ENCODE measurements at places on chromosomes 4 and X.

DNA sequence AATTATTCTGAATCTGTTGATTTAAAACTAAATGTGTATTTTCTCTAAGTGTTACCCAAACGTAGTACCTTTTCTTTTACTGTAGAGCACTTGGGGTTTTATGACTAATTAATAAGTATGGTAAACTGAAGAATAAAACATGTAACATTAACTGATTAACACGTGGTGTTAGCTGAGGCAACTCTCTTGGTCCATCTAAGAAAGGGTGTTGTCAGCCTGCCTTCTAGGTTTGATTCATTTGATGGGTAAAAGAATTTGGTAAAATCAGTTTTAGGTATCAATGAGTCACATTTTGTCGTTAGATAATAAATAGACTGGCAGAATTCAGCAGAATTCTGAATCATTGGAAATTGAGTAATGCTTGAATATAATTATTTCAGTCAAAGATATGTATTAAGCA is 99.7 kb downstream of the AFF1 start:
- peak; percentile 14 for DNase-seq

GRCh38 chr4:73104695-73105094 is 35.2 kb upstream of the COX18 start:
- DNase-seq, result no peak

DNA sequence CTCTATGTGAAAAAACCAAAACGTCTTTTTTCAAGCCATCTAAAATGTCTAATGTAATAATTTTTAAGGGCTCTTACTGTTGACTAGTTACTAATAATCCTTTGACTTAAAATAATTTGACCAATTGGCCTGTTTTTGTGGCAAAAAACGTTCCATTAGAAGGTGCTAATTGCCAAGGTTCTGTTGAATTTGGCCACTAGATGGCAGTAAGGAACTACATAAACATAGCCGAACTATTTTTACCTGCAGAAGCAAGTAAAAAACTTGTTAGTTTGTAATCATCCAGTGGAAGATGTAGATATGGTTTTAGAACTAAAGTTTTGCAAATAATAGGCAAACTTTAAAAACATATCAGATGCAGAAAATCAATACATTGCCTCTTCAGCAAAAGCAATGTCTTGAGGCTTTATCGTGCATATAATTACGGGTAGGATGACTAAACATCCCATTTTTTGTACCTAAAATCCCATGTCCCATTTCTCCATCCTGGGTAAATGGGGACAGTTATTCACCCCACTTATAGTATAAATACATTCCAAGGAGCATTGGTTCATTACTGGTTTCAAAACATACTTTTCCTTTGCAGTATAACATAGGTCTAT is 57.6 kb downstream of the PROM1 start:
- DNase-seq, result peak; percentile 64

DNA sequence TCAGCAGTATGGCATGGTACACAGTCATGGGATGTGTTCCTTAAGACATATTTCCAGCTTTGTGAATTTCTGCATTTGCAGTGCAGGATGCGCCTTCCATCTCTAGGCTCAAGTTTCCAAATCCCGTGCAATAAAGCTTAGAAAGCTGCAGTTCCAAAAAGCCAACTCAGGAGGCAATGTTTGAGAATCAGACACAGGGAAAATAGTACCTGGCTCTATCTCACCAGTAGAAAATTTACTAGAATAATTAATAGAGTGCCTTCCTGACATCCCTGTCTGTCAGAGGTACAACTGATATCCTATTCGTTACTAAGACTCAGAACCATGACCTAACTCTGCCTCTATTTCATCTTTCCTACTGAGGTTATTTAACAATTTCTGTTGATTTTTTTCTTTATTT is 1333.0 kb downstream of the PCDH19 start:
- no peak for DNase-seq

GRCh38 chr4:70651864-70652506 is 14.3 kb downstream of the JCHAIN start:
- peak; percentile 34 for DNase-seq

DNA sequence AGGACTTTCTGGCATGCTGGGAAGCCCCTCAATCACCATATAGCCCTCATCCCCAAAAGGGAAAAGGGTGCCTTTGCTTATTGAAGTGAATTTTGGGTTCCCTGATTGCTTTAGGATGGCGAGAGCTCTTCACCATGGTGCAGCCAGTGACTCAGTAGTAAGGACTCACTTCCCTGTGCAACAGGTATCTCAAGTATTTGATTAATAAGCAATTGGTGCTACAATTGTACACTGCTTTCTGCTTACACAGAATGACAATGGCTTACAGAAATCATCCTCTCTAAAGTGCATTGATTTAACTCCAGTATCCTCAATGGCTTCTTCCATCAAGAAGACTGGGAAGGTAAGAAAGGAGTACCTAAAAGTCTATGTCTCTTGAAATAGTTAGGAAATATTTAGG is 143.7 kb upstream of the SMIM10 start:
- no peak for DNase-seq

DNA sequence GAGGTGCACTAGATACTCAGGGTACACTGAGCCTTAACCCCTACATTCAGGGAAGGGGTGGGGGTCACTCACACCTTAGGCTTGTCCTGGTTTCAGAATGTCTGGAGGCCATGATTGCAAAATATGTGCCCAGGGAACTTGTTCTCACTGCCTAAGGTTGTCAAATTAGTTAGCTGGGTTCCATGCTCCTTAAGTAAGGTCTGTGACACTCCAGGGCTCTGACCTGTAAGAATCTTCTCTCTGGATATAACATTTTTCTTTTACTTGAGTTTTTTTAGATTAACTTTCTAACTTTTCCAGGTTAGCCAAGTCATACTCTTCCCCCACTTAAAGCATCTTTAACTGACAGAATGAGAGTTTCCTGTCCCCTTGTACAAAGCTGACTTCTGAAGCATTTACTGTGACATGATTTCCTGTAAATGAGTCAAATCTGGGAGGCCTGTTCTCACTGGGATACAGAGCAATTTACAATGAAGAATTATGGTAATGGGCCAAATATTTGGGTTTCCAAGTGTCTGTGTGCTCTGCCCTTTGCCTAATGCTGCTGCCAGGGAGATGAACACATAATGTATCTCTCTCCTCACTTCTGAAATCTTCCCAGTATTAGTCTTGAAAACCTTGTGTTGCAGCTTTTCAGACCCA is 101.7 kb downstream of the GATB start:
- DNase-seq, result peak; percentile 64

DNA sequence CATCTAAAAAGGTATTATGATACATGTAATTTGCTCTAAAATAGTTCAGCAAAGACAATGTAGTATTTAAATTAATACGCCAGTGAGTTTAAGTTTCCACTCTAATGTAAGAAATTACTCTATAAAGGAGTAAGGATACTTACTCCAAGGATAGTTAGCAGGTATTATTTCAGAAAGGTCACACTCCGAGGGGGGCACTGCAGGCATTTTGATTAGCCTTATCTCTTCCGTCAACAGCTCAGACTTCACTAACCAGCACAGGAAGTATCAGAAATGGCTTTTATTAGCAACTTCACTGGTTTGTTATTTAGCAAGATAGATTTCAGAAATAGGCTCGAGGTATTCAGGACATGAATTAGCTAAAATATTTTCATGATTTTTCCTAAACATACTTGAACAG is 127.0 kb downstream of the COX18 start:
- DNase-seq, result no peak

GRCh38 chrX:4380710-4381109 is 667.3 kb upstream of the PRKX start:
- no peak for DNase-seq

DNA sequence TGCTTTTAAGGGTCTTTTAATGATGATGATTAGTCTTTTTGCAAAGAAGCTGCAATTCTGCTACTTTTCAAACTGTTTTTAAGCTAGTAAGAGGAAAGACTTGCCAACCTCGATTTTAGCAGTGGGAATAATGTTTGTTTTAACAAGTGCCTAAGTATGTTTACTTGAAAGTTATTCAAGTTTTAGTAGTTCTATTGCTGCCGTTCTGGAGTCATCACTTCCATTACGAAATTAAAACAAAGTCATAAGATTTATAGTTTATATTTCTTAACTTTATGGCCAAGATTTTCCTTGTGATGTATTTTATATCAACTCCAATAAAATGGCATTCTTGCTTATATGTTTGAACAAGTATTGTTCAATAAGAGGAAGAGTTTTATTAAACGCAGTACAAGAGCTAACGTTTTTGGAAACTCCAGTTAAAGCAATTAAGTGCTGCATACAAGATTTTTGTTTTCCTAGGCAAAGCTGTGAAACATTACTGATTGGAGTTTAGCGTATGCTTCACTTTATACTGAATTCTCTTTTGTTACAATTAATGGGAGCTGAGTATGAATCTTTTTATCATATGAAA is 211.3 kb downstream of the TENM3 start:
- no peak for DNase-seq

DNA sequence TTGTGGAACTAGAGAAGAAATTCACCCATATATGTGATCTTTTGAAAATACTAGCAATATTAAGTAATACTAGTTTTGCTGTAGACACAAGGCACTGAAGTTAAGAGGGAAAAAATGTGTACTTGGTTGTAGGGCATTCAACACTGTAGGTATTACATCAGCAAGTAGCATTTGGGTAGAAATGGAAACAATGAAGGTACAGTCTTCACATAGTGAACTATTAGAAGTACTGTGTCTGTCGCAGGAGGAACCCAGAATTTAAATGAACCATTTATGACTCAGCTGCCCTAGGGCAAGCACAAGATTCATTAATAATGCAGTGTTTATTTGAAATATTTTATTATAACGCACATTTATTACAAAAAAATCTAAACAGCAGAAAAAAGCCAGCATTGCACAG is 572.7 kb upstream of the TENM3 start:
- no peak for DNase-seq

DNA sequence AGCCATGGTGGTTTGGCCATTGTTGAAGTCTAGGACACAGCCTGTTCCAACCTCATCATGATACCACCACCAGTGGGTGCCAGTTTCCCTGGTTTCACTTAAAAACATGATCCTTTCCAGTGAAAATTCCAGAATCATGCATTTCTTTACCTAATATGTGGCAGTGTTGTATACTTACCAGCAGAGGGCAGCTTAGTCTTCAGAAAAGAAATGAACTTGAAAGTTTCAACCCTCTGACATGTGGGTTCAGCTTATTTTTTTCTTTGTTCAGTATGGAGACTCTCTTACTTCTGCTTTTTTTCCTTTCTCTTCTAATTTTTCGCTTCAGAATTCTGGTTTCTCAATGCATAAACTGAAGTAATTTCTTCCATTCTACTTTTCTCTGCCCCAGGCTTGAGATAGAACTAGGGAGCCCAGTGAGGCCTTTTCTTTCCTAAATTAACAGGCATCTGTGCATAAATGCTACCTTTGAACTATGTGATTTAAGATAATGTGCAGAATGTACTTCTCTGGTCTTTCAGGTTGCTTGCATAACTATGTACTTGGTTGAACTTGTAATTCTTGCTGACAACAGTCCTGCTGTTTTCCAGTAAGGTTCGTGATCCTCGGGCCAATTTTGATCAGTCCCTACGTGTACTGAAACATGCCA is 10.7 kb downstream of the LIAS start:
- DNase-seq, result peak; percentile 50

- no peak for DNase-seq
These were observed 133.1 kb downstream of the ASB9 start for GRCh38 chrX:15136795-15137194.

- DNase-seq, result no peak
These were observed 71.0 kb downstream of the UCHL1 start for GRCh38 chr4:41327770-41328169.

- DNase-seq, result no peak
These were observed 802 bp downstream of the RFC1 start for GRCh38 chr4:39365360-39365759.

DNA sequence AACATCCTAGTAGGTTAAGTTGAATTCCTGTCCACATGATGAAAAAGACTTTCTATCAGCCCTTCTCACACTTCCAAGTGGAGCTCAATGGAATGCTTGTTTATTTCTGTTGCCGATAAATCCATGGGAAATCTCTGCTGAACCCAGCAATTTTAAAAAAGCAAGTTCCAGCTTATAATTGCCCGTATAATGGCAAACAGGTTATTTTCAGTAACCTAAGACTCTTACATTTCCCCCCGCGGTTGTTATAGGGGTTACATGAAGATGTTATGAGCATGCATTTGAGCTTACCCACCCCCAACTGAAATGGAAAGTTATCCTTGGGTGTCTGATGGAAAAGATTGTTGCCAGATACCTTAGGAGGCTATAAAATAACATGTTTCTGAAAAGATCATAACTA is 136.2 kb downstream of the PALLD start:
- no peak for DNase-seq

DNA sequence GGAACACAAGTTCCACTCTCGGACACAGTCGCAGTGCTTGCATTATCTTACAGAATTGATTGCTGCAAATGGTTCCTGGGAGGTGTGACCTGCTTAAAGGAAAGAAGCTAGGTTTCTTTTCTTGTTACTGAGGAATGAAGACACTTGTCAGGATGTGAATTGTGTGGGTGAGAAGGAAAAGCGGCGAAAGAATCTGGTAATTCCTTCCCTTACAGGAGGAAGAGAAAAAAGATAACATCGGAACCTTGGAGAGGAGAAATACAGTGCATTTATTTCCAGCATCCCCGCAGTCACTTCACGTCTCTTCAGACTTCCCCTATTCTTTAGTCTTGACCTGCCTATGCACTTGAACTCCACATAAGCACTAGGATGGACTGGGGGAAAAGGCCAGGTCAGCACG is 389 bp upstream of the CCSER1 start:
- DNase-seq, result no peak

- DNase-seq, result peak; percentile 52
These were observed 2.4 kb downstream of the SPRY1 start for GRCh38 chr4:123398853-123399626.

- DNase-seq, result no peak
These were observed 198.5 kb downstream of the PRDM5 start for GRCh38 chr4:120723986-120724385.

DNA sequence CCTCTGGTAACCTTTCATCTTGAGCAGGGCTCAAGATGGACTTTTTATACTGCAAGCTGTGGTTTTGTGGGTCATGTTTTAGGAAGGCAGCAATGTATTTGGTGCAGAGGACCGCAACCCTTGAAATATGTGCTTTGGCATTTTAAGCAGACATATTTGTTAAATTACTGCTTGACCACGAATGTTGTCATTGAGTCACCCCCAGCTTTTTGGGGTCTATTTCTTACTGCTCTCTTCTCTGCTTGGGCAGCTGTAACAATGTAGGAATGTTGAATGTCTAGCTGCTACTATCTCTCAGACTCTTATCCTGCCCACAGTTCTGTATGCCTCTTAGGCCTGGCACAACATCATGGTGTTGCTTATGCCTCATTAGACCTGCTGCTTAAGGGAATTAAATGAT is 6.0 kb downstream of the RBPJ start:
- DNase-seq, result no peak

GRCh38 chr4:8534129-8534528 is 46.1 kb upstream of the GPR78 start:
- peak; percentile 17 for DNase-seq

- no peak for DNase-seq
These were observed 15.8 kb upstream of the SLC25A4 start for GRCh38 chr4:185127021-185127925.

DNA sequence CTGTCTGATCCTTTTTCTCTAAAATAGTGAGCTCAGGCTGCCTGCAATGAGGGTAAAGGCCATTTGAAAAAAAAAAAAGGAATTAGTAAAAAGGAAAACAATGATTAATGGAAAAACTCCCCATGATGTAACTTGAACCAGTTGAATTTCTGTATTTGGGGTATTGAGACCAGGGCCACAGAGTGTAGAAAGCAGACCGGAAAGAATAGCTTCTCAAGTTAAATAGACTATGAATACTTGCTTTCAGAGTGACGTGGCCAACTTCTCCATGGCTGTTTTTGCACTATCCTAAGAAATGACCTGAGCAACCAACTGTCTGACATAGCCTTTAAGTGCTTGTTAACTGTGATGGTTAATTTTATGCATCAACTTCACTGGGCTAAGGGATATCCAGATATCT is 222.1 kb upstream of the INTU start:
- DNase-seq, result no peak

Data from activated CD4-positive, alpha-beta T cell treated with anti-CD3 and anti-CD28 coated beads, Interleukin-2, Interleukin-6, amounts not matched to agents 100 ng/mL and 50 ng/mL, durations not matched to agents 16 hours and 8 hours (primary cell).